ENCODE measurements at places on chromosomes 5 and 9.

GRCh38 chr5:57431759-57432158 lies 50.9 kb downstream of the ACTBL2 start:
- no peak for DNase-seq

GRCh38 chr5:63025679-63026078 lies 447.1 kb downstream of the LRRC70 start:
- no peak for DNase-seq

GRCh38 chr5:172113036-172113435 lies 75.0 kb downstream of the STK10 start:
- DNase-seq, result no peak

GRCh38 chr9:115116421-115117284 lies 1.3 kb downstream of the TNC start:
- no peak for DNase-seq

GRCh38 chr5:56501781-56502557 lies 268.8 kb upstream of the ANKRD55 start:
- DNase-seq, result no peak

- DNase-seq, result no peak
Measured at GRCh38 chr5:3391210-3391609, 204.4 kb upstream of the IRX1 start.

GRCh38 chr5:14447958-14448911 lies 133.4 kb upstream of the OTULINL start:
- peak; percentile 38 for DNase-seq

- no peak for DNase-seq
Measured at GRCh38 chr9:29322240-29322639, 1749.0 kb upstream of the C9orf72 start.

Data from epithelial cell of proximal tubule (primary cell).